ENCODE measurements at places on chromosomes 6 and 20.

- DNase-seq, result no peak
- H3K4me1 ChIP-seq, result no peaks in the 10 kb centered on the region
- no peak overlapping the region for H3K27ac ChIP-seq
- no peaks in the 10 kb centered on the region for H3K27me3 ChIP-seq
- no peaks in the 10 kb centered on the region for H3K36me3 ChIP-seq
Observed at GRCh38 chr6:69097948-69098347, 462.9 kb downstream of the ADGRB3 start.

DNA sequence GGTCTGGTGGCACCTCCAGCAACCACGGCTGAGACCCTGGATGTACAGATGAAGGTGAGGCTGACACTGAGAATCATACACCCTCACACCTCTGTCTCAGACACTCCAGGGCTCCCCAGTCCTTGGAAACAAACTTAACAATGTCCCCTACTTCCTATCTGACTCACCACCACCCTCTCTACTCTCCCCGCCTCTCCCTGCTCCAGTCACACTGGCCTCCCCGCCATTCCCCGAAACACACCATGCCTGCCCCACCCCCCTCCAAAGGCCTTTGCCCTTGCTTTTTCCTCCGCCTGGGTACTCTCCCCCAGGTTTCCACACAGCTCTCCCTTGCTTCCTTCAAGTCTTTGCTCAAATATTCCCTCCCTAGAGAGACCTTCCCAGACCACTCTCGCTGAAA, 16.3 kb downstream of the BPI start:
- H3K36me3 ChIP-seq, result no peaks in the 10 kb centered on the region
- H3K4me3 ChIP-seq, result no peak overlapping the region
- H3K4me1 ChIP-seq, result no peaks in the 10 kb centered on the region
- DNase-seq, result no peak
- H3K27ac ChIP-seq, result no peak overlapping the region
- H3K27me3 ChIP-seq, result no peaks in the 10 kb centered on the region

GRCh38 chr20:46260480-46260879, 47.8 kb downstream of the CDH22 start:
- no peaks in the 10 kb centered on the region for H3K4me1 ChIP-seq
- DNase-seq, result no peak
- no peaks in the 10 kb centered on the region for H3K36me3 ChIP-seq
- H3K27me3 ChIP-seq, result no peaks in the 10 kb centered on the region
- H3K4me3 ChIP-seq, result no peak overlapping the region

DNA sequence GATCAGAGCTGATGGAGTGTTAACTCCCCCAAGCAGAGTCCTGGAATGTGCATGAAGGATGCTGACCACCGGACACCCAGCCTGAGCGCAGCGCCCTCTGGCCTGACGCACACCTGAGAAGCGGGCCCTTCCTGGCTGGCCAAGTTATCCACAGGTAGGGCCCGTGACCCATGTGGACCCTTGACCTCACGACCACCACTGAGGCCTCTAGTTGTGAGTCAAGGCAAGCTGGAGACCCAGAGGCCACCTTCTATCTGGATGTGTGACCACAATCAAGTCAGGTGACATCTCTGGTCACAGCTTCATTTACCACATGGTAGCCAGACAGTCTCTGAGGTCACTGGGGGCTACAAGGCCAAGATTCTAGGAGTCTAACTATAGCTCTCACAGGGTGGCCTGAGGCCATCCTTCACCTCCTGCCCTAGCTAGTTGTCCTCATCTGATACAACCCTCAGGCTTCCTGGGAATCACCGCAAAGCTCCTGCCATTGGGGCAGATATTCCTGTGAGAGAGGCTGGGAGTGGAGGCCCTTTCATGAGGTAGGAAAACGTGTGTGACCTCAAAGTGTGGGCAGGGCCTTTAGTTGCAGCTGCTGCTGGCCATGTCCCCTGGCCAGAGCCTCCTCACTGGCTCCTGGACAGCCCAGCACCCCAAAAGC, 53.1 kb downstream of the DSTN start:
- no peaks in the 10 kb centered on the region for H3K36me3 ChIP-seq
- H3K4me1 ChIP-seq, result no peaks in the 10 kb centered on the region
- no peak overlapping the region for H3K27ac ChIP-seq

DNA sequence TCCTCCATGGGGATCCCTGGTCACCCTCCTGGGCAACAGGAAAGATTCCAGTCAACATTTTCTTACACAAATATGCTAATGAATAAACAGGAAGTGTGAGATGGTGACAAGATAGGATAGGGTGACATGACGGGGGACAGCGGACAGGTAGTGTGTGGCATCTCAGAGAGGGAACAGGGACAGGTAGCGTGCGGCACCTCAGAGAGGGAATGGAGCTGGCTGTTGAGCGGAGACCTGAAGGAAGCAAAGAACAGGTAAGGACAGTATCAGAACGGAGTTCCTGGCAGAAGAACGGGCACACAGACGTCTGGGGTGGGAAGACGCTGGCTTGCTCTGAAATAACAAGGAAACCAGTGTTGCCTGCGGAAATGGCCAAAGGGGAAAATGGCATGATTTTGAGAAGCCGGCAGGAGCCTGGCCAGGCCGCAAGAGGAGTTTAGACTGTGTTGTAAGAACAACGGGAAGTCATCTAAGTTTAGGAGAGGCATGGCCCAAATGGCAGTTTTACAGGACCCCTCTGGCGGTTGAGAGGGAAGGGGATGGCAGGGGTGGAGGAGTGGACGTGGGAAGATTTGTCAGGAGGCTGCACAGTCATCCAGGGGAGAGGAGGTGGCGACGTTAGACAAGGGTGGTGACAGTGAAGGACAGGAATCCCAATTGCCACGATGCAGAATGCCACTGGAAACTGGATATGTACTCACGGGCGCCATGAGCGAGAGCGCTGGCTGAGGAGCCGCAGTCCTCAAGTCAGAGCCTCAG, 111.6 kb downstream of the JPH2 start:
- H3K27ac ChIP-seq, result no peak overlapping the region
- no peak overlapping the region for H3K4me3 ChIP-seq
- peaks cover 61% of the 10 kb centered on the region for H3K4me1 ChIP-seq
- no peaks in the 10 kb centered on the region for H3K36me3 ChIP-seq
- no peak for DNase-seq

DNA sequence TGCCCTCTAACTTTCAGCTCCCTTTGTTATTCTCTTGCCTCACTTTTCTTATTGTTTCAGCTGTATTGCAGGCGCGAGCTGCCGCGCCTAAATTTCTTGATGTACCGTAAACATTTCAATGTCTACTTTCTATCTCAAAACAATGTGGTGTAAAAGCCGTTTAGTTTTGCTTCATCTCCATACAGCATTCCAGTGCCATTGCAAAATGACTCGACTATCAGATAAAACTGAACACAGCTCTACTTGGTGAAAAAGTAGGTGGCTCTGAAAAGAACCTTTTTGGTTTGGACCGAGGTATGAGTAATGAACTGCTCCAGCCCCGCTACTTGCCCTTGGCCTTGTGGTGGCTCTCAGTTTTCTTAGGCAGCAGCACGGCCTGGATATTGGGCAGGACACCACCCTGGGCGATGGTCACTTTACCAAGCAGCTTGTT, 74.6 kb downstream of the OR2B2 start:
- H3K36me3 ChIP-seq, result peaks cover 21% of the 10 kb centered on the region
- H3K4me1 ChIP-seq, result peaks cover 33% of the 10 kb centered on the region
- no peaks in the 10 kb centered on the region for H3K27me3 ChIP-seq
- no peak overlapping the region for H3K4me3 ChIP-seq

GRCh38 chr20:53664121-53664520, 70.5 kb upstream of the ZNF217 start:
- no peak for DNase-seq
- no peak overlapping the region for H3K4me3 ChIP-seq
- H3K27me3 ChIP-seq, result no peaks in the 10 kb centered on the region
- H3K27ac ChIP-seq, result no peak overlapping the region

GRCh38 chr6:26493258-26493657, 6.8 kb upstream of the BTN1A1 start:
- no peaks in the 10 kb centered on the region for H3K36me3 ChIP-seq
- peaks cover 27% of the 10 kb centered on the region for H3K4me1 ChIP-seq
- no peak overlapping the region for H3K27ac ChIP-seq
- H3K27me3 ChIP-seq, result peaks cover 4% of the 10 kb centered on the region
- H3K4me3 ChIP-seq, result no peak overlapping the region

DNA sequence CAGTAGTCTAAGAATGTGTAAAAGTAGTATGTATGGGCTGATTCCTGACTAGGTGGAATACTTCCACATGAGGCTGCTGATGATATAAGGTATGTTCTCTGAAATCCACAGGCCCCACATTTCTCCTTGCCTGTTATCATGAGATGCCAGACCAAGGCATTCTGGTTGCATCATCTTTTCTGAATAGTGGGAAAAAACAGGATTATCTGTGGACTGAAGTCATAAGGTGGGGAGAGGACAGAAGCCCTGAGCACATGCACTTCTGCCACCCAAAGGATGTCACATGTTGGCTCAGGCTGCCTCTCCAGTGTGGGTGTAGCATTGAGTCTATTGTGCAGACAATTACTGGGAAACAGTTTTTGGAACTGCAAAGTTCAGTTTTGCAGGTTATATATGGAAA, 184.5 kb upstream of the RAB32 start:
- peaks cover 7% of the 10 kb centered on the region for H3K4me1 ChIP-seq
- DNase-seq, result no peak
- no peaks in the 10 kb centered on the region for H3K36me3 ChIP-seq
- H3K27me3 ChIP-seq, result no peaks in the 10 kb centered on the region
- no peak overlapping the region for H3K4me3 ChIP-seq
- H3K27ac ChIP-seq, result no peak overlapping the region

GRCh38 chr20:21029341-21029740, 76.8 kb downstream of the LINC00237 start:
- no peak overlapping the region for H3K27ac ChIP-seq
- no peak for DNase-seq
- no peaks in the 10 kb centered on the region for H3K4me1 ChIP-seq
- H3K4me3 ChIP-seq, result no peak overlapping the region

DNA sequence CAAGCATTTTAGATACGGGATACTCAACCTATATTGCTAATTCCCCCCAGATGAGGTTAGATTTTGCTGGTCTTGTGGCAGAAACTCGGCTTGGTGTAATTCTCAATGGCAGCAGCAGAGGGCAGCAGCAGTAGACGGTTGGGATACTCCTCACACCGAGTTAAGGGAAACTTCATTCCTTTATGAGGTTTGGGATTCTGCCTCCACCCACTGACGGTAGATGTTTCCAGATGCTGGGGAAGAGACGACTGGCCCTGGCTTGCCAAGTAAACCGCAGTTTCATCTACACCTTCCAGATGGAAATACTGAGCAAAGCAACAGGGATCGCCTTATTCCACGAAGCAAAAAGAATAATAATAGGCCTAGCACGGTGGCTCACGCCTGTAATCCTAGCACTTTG, 8.2 kb upstream of the TBC1D7 start:
- no peak overlapping the region for H3K27ac ChIP-seq
- no peak overlapping the region for H3K4me3 ChIP-seq
- H3K27me3 ChIP-seq, result peaks cover 1% of the 10 kb centered on the region

DNA sequence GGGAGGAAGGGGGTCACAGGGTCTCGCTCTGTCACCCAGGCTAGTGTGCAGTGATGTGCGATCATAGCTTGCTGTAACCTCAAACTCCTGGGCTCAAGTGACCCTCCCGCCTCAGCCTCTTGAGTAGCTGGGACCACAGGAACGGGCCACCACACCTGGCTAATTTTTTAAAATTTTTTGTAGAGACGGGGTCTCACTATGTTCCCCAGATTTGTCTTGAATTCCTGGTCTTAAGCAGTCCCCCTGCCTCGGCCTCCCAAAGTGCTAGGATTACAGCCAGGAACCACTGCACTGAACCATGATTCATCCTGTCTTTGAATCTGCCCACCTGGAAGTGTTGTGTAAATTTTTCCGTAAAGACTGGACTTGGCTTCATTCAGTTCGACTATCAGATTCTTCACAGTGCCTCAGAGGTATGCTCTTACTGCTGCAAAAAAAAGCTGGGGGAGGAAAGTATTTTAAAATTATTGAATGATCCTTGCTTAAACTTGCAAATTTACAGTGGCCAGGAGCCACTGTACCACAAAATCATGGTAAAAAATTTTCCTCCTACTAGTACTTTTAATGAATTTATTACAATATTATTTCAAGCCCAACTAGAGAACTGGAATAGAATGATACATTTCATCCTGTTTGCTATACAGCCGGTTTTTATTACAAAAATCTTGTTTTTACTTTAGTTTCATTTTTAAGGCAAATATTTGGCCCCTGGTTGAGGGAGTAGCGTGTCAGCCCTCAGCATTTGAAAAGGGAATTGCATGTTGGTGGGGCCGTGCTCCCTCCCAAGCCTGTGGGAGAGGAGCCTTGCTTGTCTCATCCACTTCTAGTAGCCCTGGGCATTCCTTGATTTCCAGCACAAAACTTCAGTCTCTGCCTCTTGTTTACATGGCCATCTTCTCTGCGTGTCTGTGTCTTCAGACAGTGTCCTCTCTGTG, 202.5 kb upstream of the SGK1 start:
- peaks cover 2% of the 10 kb centered on the region for H3K36me3 ChIP-seq
- no peaks in the 10 kb centered on the region for H3K27me3 ChIP-seq
- no peak overlapping the region for H3K4me3 ChIP-seq
- no peak for DNase-seq
- peaks cover 27% of the 10 kb centered on the region for H3K4me1 ChIP-seq

- H3K27me3 ChIP-seq, result no peaks in the 10 kb centered on the region
- DNase-seq, result no peak
- no peak overlapping the region for H3K27ac ChIP-seq
- peaks cover 18% of the 10 kb centered on the region for H3K36me3 ChIP-seq
Observed at GRCh38 chr6:158143700-158144099, 24.4 kb downstream of the SERAC1 start.

- H3K36me3 ChIP-seq, result peaks cover 8% of the 10 kb centered on the region
- no peaks in the 10 kb centered on the region for H3K4me1 ChIP-seq
- no peak overlapping the region for H3K27ac ChIP-seq
- DNase-seq, result no peak
- H3K4me3 ChIP-seq, result no peak overlapping the region
Observed at GRCh38 chr6:37534893-37535292, 35.2 kb upstream of the CCDC167 start.

DNA sequence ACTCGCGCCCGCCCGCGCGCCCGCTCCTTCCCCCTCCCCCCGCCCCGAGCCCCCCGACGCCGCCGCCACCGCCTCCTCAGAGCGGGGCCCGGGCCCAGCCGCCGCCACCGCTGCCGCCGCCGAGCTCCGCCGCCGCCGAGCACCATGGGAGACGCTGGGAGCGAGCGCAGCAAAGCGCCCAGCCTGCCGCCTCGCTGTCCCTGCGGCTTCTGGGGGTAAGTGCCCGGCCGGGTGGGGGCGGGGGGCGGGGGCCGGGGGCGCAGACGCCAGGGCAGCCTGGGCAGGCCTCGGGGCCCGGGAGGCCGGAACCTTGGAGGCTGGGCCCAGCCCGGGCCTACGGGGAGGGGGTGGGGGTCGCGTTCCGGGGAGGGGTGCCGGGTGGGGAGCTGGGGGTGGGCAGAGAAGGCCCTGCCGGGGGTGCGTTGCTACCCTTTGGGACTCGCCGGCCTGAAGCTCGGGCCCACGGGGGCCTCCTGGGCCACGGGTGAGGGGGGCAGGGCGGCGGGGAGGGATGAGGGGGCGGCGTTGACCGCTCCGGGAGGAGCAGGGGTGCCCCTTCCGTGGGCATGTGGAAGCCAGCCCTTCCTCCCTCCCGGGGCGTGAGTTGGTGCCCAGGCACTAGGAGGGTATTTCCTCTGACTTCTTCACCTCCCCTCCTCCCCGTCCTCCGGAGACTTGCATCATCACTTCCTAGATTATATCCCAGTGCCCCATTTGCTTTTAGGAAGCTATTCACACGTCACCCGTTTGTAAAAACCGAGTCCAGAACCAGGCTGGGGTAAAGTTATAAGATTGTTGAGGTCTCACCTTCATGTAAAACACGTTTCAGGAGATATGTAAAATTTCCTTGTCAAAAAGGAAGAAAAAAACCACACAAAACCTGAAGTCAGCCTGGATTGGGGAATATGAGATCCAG, 533 bp downstream of the ZFAND3 start:
- peak overlapping the region; percentile 99 for H3K27ac ChIP-seq
- DNase-seq, result peak; percentile 35
- no peaks in the 10 kb centered on the region for H3K27me3 ChIP-seq
- H3K4me1 ChIP-seq, result peaks cover 44% of the 10 kb centered on the region
- peak overlapping the region; percentile 99 for H3K4me3 ChIP-seq
- H3K36me3 ChIP-seq, result peaks cover 3% of the 10 kb centered on the region
